Fibroblast of mammary gland (primary cell): ENCODE measurements at places on chromosomes 13 and 19.

GRCh38 chr13:110629735-110630134, 14.4 kb downstream of the NAXD start:
- DNase-seq: peak; percentile 68

- no peak for DNase-seq
These were observed 863.3 kb downstream of the UQCRFS1 start for GRCh38 chr19:28349604-28350003.

DNA sequence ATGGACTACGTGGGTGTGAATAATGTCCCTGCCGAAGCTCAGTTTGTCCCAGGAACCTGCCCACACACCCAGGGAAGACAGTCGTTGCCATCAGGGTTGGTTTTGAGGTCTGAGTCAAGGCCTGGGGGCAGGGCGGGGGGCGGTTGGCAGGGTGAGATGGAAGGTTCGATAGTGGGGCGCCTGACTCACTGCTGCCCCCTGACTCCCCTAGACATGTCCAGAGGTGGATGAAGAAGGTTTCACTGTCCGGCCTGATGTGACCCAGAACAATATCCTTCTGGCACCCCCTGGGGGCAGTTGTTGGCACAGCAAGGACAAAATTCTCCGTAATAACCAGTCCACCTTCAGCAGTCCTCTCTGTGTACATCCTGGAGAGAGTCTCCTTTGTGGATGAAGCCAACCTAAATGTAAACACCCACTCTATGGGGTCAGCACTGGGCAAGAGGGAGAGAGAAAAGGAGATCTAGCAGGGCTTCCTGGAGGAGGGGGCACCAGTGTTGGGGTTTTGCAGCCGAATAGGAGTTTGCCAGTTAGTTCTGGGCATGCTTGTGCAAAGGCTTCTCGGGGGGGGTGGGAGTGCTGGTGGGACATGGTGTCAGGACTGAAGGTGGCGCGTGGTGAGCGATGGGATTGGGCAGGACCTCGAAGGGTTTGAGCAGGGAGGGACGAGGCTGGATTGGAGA, 19.6 kb upstream of the B3GNT3 start:
- DNase-seq: peak; percentile 47

GRCh38 chr19:42552086-42553065, 24.1 kb upstream of the CEACAM1 start:
- DNase-seq: no peak

DNA sequence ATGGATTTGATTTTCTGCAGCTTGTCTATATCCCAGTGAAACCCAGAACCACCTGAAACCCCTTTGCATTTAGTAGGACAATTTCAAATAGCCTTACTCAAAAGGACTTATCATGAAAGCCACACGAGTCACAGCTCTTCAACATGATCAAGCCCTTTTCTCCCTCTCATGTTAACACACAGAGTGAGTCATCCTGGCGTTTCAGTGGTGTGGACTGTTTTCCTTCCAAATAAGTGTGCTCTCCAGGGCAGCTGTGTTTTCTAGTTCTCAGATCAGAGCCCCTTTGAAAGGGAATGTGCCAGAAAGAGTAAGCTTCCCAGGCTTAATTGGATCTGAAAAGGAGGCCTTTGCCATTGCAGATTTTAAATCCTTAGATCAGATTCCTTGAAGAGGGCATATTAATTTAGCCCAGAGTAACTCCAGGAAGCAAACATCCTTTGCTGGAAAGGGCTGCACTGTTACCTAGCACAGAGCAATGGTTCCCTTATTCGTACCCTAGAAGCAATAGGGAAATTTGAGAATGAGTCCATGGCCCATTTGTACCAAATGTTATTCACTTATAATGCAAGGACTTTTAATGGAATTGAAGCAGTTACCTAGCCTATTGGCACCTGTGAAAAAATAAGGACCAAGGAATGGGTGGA, 51.3 kb downstream of the ERICH6B start:
- DNase-seq: peak; percentile 77

DNA sequence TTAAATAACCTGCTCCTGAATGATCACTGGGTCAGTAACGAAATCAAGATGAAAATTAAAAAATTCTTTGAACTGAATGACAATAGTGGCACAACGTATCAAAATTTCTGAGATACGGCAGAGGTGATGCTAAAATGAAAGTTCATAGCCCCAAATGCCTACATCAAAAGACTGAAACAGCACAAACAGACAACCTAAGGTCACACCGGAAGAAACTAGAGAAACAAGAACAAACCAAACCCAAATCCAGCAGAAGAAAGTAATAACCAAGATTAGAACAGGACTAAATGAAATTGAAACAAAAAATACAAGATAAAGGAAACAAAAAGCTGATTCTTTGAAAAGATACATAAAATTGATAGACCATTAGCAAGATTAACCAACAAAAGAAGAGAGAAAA, 324.1 kb downstream of the RBM26 start:
- DNase-seq: no peak

DNA sequence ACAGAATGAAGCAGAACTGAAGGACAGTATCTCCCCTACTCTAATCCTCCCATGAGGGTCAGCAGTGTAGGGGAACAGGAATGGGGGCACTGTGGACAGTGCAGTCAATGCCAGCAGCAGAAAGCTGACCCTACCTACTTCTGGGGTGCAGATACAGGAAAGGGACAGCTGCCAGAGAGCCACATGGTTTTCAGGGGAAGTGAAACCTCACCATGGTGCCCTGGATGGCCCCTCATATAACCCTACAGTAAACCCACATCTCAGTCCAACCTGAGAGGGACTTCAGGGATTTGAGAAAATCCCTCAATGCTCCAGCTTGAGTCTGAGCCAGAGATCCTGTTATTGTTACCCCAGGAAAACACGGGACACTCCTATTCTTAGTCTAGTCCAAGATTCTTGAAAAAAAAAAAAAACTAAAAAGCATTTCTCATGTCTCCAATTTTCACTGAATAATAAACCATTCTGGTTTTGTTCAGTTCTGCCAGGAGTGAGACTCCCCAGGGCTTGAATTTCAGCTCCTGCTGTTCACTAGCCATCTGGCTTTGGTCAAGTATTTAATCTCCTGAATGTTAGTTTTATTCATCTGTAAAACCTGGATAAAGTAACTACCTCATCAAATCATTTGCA, 511.6 kb upstream of the ARGLU1 start:
- no peak for DNase-seq

GRCh38 chr13:113005076-113005865, 36.3 kb downstream of the MCF2L start:
- DNase-seq: no peak

DNA sequence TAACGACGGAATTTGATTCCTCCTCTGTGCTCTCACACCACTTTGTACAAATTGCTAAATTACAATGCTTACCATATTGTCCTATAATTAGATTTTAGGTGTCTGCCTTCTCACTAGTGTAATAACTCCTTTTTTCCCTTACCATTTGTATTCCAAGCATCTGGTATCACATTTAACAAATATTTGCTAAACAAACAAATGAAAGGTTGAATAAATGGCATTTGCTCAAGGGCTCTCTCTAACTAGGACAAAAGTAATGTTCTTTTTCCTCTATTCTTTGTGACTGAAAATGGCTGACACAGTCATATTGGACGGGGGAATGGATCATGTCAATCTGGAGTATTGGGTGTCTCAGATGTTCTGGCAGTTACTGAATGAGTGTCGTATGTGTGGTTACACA, 99.7 kb downstream of the ENOX1 start:
- DNase-seq: no peak

GRCh38 chr19:47663435-47663910, 49.7 kb upstream of the EHD2 start:
- peak; percentile 95 for DNase-seq
